ENCODE measurements at places on chromosomes 5 and 9. TPM values are rescaled to one million over a fixed set of nuclear protein-coding genes. Genes with fewer than 3 reads are reported as not detected.

PCDHB2 gene
- total RNA-seq = not detected

FBP1 gene
- not detected for total RNA-seq

GRCh38 chr5:171927345-171927941, 79.0 kb downstream of the FBXW11 start:
- no peak for DNase-seq
- H3K27ac ChIP-seq = no peak overlapping the region
- H3K4me3 ChIP-seq = no peak overlapping the region
- H3K36me3 ChIP-seq = peaks cover 14% of the 10 kb centered on the region

DNA sequence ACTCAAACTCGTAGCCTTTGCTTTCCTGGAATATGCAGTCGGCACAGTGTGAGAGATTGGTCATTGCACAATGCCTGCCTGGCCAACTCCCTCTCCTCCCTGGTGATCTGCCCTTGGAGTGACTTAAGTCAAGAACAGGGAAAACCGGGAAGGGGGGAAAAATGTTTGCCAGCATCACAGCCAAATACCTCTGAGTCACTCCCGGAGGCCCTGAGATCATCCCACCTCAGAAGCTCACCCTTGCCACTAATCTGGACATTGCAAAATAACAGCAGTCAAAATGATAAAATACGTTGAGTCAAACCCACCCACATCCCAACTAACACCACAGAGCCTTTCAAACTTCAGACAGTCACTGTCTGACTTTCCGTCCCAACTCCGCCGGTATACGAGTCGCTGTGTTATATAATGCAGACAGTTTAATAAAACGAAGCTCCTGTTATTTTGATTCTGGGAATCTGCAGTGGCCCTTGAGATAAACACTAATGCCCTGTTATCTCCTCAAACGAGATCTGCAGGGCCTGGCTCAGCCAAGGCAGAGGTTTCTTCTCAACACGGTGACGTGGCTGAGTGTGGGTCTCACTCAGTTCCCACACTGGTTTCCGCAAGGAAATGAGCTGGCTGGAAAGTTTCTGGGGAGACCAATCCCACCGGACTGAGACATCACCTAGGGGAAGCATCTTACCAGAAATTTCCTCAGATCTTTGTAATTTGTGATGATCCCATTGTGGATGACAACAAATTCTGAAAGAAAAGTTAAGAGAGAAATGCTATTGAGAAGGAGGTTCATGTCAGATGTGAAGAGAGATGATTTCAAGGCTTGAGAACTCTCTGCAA, 22.1 kb downstream of the GFPT2 start:
- H3K4me3 ChIP-seq = no peak overlapping the region
- no peaks in the 10 kb centered on the region for H3K4me1 ChIP-seq
- DNase-seq = no peak
- H3K36me3 ChIP-seq = no peaks in the 10 kb centered on the region

DNA sequence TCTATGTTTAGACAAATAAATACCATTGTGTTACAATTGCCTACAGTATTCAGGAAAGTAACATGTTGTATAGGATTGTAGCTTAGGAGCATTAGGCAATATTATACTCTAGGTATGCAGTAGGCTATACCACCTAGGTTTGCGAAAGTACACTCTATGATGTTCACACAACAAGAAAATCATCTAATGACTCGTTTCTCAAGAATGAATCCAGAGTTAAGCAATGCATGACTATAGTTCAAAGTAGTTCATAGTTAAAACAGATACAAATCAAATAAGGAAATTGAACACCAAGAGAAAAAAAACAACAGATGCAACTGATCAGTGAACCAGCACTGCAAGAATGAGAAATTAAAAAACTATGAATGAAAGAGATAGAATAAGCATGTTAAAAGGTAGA, 27.6 kb upstream of the ABLIM3 start:
- H3K4me1 ChIP-seq = peaks cover 8% of the 10 kb centered on the region
- no peak overlapping the region for H3K27ac ChIP-seq
- DNase-seq = no peak
- H3K27me3 ChIP-seq = peaks cover 17% of the 10 kb centered on the region

MYORG gene
- 1.4 TPM for total RNA-seq

CD274 gene
- 57.6 TPM for total RNA-seq
